ENCODE measurements at places on chromosomes 4 and X.

GRCh38 chr4:105182211-105182610 is 35.5 kb downstream of the TET2 start:
- DNase-seq, result no peak

DNA sequence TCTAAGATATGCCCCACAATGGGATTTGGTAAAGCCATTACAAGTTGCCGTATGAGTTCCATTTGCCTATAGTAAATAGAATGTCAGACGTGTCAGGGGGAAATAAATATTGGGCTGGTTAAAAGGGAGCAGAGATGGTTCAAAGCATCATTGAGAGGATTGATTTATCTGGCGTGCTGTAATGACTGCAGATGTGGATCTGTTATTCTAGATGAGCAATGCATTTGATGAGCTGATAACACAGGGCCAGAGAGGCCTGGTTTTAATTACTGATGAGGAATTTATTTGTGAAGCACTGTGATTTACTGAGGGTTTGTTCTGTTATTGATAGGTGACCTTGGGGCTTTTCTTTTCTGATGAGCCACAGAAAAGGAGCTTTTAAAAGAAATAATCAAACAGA is 62.5 kb downstream of the DACH2 start:
- DNase-seq, result no peak

DNA sequence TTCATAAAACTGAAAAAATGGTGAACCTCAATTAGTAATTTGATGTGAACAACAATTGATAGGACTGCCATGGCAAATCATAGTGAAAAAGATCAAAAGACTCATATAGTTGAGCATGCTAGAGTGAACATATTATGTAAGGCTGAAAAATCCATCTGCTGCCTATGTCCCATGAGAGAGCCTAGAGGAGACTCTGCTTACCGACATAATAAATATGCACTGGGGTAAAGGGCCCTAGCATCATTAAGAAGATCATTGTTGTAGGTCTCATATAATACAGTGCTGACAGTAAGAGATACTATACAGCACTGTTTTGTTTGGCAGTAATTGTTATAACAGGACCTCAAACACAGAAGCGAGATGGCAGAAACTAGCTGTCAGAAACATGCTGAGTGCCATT is 229.0 kb downstream of the PABPC4L start:
- DNase-seq, result no peak

DNA sequence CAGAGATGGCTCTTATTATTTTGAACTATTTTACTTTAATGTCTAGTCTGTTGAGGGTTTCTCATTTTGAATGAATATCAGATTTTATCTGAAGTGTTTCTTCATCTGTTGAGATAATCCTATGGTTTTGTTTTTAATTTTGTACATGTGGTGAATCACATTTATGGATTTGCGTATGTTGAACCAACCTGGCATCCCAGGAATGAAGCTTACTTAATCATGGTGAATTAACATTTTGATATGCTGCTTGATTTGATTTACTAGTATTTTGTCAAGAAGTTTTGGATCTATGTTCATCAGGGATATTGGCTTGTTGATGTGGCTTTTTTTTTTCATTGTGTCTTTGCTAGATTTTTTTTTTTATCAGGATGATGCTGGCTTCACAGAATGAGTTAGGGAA is 2390.9 kb downstream of the PCDH7 start:
- DNase-seq, result no peak

DNA sequence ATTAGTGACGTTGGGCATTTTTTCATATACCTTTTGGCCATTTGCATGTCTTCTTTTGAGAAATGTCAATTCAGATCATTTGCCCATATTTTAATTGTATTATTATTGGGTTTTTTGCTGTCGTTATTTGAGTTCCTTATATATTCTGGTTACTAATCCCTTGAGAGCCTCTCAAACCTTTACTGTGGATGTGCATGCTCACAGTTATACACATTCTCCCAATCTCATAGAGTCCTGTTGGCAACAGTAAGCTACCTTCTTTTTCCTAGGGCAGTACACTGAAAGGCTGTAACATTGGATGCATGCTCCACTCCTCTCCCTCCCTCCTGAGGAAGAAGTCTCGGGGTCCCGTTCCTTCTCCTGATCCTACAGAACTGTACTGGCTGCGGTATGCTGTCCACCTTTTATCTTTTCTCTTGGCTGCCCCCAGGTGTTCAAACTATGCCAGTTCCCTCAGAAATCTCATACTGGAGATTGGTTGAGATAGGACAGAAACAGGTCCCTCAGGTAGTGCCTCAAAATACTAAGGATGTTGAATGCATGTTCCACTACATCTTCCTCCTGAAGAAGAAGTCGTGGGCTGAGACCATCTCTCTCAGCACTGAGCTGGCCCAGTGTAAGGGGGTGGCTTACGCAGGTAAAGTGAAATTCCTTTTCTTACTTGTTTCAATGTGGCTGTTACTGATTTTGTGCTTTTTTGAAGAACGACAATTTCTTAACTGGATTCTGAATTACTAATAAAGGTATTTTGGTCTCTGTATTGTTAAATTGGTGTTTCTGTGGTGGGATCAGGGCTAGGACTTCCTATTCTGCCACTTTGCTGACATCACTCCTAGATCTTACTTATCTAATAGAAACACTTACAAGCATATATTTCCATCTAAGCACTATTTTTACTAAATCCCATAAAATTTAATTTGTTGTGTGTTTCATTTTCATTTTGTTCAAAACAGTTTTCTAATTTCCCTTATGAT is 145.4 kb upstream of the HUWE1 start:
- peak; percentile 29 for DNase-seq

DNA sequence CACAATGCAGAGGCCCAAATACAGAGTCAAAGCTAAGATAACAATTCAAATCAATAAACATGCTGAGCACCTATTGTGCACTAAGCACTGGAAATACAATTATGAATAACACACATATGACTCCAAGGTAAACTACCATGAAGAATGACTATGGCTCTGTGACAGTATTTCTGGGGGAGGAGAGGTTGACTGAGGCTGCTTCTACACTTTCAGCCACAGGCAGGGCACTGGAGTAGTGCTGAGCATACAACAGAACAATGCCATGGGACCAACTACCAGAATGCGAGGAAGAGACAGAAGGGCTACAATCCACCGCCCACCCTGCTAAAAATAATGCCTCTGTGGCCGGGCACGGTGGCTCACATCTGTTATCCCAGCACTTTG is 13.7 kb downstream of the TEC start:
- DNase-seq, result no peak

- no peak for DNase-seq
These were observed 183.9 kb downstream of the CPEB2 start for GRCh38 chr4:15186149-15186548.

- peak; percentile 75 for DNase-seq
These were observed 99.1 kb downstream of the SNCA start for GRCh38 chr4:89737888-89738287.

DNA sequence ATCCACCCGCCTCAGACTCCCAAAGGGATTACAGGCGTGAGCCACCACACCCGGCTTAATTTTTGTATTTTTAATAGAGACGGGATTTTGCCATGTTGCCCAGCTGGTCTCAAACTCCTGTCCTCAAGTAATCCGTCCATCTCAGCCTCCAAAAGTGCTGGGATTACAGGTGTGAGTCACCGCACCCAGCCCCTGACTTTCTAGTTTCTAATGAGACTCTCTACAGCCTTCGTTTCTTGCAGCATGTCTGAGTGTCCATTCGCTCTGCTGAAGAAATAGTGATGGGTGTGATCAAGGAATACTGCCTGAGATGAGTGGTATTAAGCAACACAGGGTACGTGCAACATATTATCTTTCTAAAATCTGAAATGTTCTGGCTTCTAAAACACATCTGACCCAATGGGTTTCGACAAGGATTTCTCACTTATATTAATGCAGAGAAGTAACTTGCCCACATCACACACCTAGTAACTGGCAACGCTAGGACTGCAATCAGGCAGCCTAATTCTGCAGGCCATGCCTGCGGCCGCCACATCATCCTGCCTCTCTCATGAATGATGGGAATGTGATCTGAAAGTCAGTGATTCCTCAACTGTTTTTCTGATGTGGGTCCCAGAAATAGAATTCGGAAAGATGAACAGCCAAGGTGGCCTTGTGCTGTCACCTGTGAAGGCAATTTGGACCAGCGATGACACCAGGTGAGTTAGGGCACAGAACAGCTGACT is 74.3 kb downstream of the RBM47 start:
- DNase-seq, result no peak

DNA sequence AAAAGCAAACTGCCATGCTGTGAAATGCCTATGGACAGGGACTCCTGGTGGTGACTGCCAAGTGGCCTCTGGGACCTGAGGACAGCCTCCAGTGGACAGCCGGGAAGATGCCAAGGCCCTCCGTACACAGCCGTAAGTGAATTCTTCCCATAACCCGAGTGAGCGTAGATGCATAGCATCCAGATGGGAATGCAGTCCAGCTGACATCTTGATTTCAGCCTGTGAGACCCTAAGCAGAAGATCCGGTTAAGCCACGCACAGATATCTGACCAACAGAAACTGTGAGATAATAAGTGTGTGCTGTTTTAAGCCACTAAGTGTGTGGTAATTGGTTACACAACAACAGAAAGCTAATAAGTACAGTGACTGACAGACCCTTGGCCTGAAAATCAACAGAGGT is 55.9 kb downstream of the TMEM156 start:
- DNase-seq, result no peak

DNA sequence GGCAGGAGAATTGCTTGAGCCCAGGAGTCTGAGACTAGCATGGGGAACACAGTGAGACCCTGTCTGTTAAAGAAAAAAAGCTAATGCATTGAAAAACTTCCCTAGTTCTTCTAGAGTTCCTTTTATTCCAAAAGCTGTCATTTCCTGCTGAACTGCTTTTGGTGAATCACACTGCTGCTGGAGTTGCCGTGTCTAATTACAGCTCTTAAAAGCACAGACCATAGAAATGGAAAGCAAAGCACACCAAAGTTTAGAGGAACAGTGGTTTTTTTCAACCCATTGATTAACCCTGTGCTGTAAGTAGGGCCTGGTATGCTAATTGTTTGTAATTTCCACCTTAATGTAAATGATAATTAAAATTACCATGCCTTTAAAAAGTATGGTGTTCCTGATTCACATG is 52.4 kb downstream of the SEPTIN11 start:
- DNase-seq, result no peak

DNA sequence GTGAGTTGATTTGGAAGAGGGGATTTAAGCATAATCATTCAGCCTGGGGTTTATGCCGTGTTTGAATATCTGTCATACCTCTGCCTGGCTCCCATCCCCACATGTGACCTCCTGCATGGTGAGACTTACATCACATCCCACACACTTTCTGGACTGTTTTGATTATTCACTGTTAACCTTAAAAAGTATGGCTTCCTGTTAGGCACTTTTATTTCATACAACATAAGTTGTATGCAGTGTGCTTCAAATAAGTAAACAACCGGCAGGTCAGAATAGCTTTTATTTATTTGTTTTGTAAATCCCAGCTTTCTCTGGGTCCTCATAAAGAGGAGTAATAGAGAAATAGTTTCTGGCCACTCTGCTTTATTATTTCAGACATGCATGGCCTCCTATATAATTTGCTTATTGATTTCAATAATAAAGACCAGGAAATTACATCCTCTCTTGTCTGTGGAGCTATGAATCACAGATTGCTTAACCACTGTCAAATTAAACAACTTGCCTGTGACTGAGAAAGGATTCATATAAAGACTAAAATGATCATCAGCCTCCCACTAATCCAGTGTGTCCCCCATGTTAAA is 376.8 kb upstream of the ZFP42 start:
- DNase-seq, result no peak

- DNase-seq, result no peak
These were observed 52.8 kb downstream of the PDLIM5 start for GRCh38 chr4:94504545-94504944.

- no peak for DNase-seq
These were observed 314.2 kb upstream of the PUDP start for GRCh38 chrX:7462110-7462509.

GRCh38 chr4:53716011-53716410 is 124.7 kb upstream of the LNX1 start:
- DNase-seq, result no peak

DNA sequence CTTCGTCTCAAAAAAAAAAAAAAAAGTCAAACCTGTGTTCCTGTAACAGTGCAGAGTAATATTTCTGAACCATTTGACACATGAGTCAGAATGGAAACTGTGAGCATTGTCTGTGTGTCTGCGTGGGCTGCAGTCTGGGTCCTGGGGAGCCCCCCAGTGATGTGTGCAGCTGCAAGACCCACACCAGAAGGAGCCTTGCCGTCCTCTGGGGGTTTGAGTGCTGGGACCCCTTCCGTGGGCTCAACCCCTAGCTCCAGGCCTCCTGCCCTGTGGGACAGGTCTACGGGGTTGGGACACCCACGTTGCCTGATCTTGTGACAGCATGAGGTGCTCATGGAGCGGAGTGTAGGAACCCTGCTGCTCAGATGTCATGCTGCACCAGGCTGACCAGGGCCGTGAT is 43.7 kb downstream of the DDX3X start:
- no peak for DNase-seq

DNA sequence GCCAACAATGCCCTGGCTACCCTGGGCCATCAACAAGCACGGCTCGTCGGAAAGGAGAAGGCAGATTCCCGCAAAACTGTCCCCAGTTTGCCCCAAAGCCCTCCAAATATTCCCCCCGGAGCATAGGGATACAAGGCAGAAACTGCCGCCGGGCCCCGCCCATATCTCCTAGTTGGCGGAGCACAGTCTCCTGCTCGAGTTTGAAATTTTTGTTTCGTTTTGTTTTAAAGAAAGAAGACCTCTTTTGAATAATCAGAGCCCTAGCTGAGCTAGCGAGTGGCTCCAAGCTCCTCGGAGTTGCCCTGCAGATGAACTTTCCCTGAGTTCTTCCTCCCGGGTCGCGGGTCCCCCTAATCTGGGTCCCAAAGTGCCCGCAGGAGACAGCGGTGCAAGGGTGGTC is 138.1 kb upstream of the ZIC3 start:
- no peak for DNase-seq

DNA sequence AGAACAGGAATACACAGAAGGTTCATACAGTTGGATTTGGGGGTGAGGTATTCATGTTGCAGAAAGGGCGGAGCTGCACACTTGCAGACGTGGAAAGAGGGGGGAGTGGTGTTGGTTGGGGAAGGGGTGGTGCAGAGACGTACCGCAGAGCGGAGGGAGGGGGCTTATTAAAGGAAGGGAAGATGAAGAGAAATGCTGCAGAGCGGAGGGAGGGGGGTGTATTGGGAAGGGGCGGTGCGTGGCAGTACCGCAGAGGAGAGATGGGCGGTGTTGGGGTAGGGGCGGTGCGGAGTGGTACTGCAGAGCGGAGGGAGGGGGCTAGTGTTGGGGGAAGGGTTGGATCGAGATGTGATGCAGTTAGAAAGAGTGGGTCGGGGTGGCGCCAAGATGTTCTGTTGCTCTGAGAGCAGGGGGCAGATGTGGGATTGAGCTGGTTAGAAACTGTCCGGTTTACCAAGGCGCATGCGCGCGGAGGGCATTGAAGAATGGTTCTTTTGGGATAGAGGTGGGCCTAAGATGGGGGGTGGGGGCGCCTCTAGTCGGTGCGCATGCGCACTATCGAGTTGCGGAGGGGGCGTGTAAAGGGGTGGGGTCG is 900 bp downstream of the TRO start:
- peak; percentile 72 for DNase-seq
